A549 treated with RU486 at 1 μM for 4 hours (cell line): ENCODE measurements at places on chromosomes 6 and 20. TPM values are rescaled to one million over a fixed set of nuclear protein-coding genes. Genes with fewer than 3 reads are reported as not detected.

Gene RBPJL
- not detected in 5 replicates for total RNA-seq

Gene EYA4
- 8.5 to 11.9 TPM (median 11.0 TPM) in 5 replicates for total RNA-seq

Gene DSP
- 33.8 to 56.5 TPM (median 45.3 TPM) in 5 replicates for total RNA-seq

Gene ARFGEF3
- 0.33 to 0.61 TPM (median 0.56 TPM) in 5 replicates for total RNA-seq

Gene PAK5
- not detected in 5 replicates for total RNA-seq

Gene TDRD6
- not detected in 5 replicates for total RNA-seq
